ENCODE measurements at places on chromosomes 4 and X.

GRCh38 chr4:80045786-80046185 lies 27.2 kb downstream of the ANTXR2 start:
- DNase-seq = no peak

DNA sequence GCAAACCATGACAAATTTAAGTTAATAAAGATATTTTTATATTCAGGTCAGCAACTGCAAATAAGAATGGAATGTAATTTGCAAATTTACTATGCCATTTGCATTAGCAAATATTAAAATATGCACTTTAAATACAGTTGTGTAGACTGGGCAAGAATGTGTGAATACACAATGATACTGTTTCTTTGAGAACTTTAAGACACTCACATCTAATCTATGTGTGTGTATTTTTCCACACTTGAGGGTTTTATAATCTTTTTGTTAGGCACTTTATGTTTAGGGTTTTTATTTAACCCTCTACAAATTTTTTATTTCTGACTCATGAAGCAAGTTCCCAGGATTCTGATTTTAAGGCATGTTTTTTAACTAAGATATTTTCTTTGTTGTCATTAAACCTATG lies 23.9 kb upstream of the NDNF start:
- DNase-seq = no peak

DNA sequence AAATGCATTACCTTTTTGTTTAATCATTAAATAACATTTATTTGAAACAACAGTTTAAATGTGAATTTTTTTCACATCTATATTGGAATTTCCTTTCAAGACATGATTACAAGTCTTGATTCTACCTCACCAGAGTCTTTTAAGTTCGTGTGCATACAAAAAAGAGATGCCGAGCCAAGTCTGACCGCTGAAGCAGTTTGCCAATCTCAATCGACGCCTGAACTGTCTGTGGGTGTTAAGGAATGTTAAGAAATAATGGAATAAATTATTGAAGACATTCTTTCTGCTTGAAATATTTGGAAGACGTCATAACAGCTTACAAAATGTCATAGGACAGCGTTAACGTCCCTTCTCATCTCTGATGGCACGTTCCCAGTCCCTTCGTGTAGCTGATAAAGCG lies 27.9 kb upstream of the TNIP3 start:
- DNase-seq = no peak

- DNase-seq = no peak
These were observed 132.2 kb downstream of the SLC10A7 start for GRCh38 chr4:146389561-146389960.

DNA sequence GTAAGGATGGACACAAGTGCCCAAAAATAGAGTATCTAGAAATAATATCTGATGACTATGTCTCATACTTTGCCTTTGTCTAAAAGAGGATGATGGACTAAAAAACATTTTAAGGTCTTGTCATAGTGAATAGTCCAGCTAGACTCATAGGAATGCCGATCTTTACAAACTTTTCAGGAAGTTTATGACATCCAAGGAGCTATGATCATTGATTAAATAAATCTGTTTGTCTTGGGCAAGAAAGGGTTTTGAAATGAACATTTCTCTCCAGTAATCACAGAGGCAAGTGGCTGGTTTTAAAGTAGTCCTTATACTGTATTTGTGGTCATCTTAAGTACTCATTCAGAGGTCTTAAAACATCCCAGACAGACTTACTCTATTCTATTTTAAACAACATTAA lies 109.8 kb downstream of the MAPK10 start:
- no peak for DNase-seq

DNA sequence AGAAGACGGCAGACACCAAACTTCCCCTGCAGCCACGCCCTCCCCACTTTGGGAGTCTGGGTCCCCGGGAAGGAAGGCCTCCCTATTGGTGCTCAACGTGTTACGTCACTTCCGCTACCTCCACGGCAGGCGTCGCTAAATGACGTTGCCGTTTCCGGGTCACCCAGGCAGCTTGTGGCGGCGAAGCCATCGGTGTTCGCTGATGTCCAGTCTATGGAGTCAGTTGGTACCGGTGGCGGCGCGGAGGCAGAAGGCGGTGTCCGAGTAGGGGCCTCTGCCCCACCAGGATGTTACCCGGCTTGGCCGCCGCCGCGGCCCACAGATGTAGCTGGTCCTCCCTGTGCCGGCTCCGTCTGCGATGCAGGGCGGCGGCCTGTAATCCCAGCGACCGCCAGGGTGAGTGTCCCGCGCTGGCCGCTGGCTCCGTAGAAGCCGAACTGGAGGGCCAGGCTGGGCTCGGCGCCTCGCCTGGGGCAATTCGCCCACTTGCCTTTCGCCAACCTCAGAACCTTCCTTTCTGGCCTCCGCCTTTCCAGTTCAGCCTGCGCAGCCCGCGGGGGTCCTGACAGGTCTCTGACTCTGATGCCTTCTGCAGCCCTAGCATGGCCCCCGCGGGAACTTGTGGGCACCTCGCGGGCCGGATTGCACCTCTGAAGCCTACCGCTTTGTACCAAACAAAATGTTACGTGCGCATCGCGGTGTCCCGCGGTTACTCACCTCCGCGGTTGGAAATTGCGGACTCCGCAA lies at the start of gene SLC30A9:
Gene SLC30A9, plus strand, starts transcription at position 166 of the 747 bp plus-strand sequence. Its CDS starts 122 bp downstream, at position 288.
- peak; percentile 93 for DNase-seq

DNA sequence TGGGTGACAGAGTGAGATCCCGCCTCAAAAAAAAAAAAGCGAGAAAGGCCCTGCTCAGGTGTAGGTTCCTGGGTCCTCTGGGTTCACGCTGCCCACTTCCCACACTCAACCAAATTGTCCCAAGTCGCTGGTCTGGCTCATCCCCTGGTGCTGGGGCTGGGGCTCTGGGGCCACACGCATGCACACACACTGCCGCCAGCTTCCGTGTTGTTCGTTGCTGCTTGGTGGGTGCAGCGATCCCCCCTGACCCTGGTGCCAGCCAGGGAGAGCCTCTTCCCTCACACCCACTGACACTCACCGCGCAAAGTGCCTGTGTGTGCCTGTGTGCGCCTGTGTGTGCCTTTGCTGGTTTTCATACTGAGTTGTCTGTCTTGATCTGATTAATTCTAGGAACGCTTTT lies 124.1 kb upstream of the NKX1-1 start:
- no peak for DNase-seq

DNA sequence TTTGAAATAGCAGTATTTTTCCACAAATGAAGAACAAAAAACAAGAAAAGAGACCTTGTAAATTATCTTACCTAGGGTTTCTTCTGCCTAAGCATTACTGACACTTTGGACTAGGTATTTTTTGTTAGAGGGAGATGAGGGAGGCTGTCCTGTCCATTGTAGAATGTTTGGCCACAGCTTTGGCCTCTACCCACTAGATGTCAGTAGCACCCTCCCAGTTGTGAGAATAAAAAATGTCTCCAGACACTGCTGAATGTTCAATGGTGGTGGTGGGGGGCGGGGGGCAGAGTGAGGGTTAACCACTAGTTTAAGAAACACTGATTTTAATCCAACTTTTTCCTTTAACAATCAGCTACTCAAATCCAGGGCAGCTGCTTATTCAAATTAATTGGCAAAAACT lies 25.8 kb downstream of the OTUD4 start:
- DNase-seq = no peak

DNA sequence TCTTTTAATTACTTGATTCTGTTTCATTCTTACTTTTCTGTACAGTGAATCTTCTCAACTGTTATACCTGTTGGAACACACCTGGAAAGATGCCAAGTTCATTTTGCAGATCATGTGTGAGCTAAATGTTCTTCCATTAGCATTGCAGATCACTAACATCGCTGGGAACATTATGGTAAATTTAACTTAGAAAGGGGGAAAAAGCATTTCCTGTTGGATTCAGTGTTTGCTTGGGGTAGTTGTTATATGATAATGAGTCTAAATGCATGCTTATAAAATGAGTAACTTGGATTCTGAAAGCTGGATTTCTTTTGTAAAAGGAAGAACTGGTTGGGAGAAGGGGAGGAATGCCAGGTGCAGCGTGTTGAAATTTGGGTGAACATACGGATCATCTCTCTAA lies 47.6 kb downstream of the POLA1 start:
- no peak for DNase-seq

DNA sequence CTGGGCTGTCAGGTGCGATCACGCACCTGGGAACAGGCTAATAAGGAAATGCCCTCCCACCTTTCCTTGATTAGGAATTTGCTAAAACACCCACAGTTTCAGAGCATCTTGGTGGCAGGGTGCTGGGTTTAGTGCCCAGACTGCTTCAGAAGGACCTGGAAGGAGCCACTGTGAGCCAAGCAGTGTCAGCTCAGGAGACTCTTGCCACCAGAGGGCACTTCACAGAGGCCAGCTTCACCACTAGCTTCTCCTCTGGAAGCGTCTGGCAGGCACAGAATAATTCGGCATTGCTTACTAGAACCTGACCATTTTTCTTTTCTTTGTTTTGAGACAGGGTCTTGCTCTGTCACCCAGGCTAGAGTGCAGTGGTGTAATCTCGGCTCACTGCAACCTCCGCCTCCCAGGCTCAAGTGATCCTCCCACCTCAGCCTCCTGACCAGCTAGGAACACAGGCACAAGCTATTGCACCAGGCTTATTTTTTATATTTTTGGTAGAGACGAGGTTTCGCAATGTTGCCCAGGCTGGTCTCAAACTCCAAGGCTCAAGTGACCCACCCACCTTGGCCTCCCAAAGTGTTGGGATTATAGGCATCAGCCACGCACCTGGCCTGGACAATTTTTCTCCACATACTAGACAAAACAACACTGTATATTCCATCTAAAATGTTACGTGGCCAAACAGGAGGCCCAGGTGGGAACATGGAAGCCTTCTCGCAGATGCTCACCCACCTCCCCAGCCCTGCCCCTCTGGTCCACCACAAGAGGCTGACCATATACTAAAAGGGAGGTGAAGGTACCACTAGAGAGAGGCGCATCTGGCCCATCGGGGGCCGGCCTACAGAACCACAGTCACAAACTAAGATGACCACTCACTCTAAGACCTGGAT lies 14.1 kb downstream of the NOP14 start:
- peak; percentile 63 for DNase-seq

DNA sequence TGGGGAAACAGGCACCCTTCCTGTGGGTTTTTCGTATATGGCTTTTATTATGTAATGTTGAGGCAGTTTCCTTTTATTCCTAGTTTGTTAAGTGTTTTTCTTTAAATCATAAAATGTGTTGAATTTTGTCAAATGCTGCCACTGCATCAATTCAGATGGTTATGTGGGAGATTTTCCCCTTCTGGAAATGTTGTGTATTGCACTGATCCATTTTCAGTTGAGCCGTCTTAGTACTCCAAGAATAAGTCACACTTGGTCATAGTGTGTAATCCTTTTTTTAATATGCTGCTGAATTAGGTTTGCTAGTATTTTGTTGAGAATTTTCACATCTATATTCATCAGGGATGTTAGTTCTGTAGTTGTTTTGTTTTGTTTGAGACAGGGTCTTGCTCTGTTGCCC lies 9.5 kb upstream of the CTBP1 start:
- DNase-seq = no peak

GRCh38 chrX:53682885-53683555 lies 3.5 kb downstream of the HUWE1 start:
- peak; percentile 26 for DNase-seq

GRCh38 chr4:3073158-3074077 lies 920 bp downstream of the HTT-AS start:
- no peak for DNase-seq

- no peak for DNase-seq
These were observed 18.2 kb upstream of the VCX2 start for GRCh38 chrX:8189096-8189830.

DNA sequence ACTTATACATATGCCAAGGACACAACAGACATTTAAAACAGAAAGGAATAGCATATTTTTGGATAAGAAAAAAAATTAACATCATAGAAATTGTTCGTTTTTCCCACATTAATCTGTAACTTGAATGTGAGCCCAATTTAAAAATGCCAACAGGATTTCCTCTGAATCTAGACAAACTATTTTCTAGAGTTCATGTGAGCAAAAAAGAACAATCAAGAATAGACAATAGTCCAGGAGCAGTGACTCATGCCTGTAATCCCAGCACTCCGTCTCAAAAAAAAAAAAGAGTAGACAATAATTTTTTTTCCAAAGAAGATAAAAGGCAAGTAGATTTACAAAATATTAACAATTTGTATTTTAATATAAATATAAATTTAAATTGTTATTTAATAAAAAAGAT lies 73.7 kb upstream of the DUSP21 start:
- no peak for DNase-seq

DNA sequence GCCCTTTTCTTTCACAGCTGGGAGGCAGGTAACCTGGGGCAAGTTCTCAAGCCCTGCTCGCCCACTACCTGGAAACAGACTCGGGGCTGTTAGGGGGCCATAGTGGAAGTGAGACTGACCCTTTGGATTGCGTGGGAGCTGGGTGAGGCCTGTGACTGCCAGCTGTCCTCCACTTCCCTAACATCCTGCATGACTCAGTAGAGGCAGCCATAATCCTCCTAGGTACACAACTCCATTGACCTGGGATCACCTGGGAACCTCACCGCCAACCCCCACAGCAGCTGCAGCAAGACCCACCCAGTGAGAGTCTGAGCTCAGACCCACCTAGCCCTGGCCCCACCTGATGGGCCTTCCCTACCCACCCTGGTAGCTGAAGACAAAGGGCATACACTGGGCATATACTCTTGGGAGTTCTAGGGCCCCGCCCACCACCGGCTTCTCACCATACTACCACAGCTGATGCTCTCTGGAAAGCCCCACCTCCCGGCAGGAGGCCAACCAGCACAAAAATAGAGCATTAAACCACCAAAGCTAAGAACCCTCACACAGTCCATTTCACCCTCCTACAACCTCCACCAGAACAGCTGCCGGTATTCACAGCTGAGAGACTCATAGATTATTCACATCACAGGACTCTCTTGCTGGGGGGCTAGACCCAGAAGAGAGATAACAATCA lies 61.1 kb upstream of the DCTD start:
- no peak for DNase-seq

GRCh38 chr4:154677300-154677699 lies 64.8 kb upstream of the FGG start:
- DNase-seq = no peak

DNA sequence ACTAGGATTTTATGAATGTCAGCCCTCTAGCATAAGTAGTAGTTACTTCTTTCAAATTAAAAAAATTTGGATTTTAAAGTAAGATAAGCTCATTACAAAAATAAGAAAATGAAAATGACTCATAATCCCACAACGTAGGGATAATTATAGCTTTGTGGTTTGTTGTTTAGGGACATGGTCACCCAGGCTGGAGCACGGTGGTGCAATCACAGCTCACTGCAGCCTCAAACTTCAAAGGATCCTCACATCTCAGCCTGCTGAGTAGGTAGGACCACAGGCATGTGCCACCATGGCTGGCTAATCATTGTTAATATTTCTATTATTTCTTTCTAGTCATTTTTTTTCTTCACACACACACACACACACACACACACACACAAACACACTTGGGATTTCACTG lies 57.6 kb downstream of the PLAC1 start:
- DNase-seq = no peak

GRCh38 chr4:184457535-184458249 lies 16.7 kb downstream of the IRF2 start:
- DNase-seq = no peak

DNA sequence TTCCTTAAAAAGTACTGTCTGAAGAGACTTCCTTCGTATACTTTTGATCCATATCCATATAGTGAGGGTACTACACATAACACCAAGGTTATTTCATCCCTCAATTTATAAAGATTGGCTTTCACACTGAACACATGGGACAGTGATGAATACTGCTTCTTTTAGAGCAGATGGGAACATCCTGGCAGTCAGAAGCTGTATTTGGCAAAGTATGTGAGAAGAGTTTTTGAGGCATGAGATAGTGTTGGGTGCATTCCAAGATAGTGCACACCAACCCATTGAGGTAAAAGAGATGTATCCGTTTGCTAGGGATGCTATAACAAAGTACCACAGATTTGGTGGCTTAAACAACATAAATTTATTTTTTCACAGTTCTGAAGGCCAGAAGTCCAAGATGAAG lies 141.1 kb downstream of the MOSPD2 start:
- no peak for DNase-seq

GRCh38 chrX:33188881-33189280 lies 22.5 kb downstream of the DMD start:
- DNase-seq = no peak

All from HuH-7 (cell line).